ENCODE measurements at places on chromosomes 1 and 21.

DNA sequence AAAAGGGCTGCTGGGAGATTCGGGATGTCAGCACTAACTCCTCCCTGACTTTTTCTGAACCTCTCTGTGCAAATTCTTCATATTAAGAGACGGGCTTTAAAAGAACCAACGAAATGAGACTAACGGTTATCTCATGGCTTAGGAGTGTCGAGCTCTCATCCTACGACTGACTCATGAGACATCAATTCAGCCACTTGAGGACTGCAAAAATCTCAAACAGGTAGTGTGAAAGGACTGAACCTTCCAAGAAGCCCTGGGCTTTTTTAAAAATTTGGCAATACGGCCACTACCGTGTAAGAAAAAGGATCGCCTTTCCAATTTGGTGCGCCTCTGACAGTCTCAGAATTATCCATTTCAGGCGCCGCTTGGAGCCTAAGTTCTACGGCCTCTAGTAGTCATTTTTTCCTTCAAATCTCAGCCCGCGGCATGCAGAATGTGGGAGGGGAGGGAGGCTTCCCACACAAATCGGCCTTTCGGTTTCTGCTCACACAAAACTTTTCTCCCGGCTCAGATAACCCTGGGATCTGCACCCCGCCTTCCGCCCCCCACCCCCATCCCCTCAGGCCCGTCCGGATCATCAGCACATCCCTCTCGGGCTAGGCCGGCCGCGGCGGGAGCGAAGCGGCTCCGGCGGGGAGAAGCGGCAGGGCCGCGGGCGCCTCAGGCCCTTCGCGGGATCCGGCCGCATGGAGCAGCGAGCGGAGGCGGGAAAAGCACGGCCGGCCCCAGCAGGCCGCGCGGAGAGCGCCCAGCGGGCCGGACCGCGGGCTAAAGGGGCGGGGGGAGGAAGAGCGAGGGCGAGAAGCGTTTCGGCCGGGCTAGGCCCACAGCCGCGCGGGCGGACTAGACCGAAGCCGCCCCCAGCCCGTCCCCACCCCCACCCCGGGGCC is 618 bp downstream of the HNRNPR start:
- ATAC-seq, result peak; percentile 18

- ATAC-seq, result no peak
Measured at GRCh38 chr1:226523646-226524406, 24.7 kb upstream of the STUM start.

DNA sequence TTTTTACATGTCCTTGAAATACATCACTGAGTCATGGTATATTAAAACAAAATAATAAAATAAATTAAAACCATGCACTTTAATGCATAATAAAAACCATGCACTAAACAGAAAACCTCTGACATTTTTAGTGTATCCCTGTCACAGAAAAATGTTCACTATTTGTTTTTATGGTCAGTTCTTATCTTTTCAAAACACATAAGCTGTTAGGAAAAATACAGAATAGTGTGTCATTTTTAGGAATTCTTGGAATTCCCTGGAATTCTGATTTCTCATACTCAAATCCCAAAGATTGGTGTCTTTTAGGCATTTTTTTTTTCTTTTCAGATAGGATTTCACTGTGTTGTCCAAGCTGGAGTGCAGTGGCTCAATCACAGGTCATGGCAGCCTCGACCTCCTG is 25.1 kb upstream of the TINAGL1 start:
- 0 out of 3 replicates have a peak, but pooled peaks have one; percentile 19 for ATAC-seq

DNA sequence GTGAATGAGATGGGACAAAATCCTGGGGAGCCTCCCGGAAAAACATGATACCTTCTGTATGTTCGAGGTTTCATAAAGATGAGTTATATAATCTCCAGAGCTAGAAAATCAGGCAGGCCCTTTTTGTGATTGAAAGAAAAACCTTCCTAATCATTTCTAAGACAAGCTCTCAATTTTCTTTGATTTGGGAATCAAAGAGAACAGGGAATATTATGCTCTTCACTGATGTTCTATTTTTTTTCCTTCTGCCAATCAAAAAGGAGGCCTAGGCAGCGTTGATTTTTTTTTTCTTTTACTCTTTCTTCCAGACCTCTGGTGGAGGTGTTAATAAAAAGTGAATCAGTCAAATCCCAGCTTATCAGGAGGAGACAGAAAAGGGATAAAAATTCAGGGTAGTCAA is 34.5 kb downstream of the DIRAS3 start:
- ATAC-seq, result no peak

- ATAC-seq, result no peak
Measured at GRCh38 chr1:28926629-28927265, 12.4 kb downstream of the EPB41 start.

GRCh38 chr1:31984419-31985347 is 29.0 kb upstream of the KHDRBS1 start:
- peak; percentile 84 for ATAC-seq

GRCh38 chr1:104082221-104082620 is 332.5 kb downstream of the AMY1C start:
- no peak for ATAC-seq

- ATAC-seq, result no peak
Measured at GRCh38 chr1:40929155-40929554, 50.3 kb upstream of the CTPS1 start.

DNA sequence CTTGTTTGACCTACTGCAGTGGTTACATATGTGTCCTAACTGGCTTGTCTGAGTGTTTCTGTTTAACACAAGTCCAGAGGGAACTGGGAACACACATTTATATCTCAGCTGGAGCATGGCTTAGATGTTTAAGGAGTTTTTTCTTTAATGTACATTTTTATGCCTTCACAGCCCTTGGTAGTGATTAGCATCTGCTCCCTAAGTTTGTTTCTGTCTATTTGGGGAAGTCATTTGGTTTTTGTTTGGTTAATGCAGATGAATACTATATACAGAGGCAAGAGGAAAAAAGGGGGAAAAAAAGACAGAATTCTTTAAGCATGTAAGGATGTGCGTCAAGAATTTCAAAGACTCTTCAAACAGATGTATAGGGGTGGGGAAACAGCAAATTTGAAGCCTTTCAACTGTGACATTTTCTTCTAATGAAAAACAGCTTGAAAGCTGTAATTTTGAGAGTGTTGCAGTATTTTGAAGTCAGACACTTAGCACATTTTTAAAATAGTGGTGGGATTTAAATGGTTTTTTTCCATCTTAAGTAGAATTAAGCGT is 15.4 kb downstream of the MACO1 start:
- ATAC-seq, result no peak

- ATAC-seq, result no peak
Measured at GRCh38 chr1:8390707-8391106, 72.8 kb downstream of the SLC45A1 start.

DNA sequence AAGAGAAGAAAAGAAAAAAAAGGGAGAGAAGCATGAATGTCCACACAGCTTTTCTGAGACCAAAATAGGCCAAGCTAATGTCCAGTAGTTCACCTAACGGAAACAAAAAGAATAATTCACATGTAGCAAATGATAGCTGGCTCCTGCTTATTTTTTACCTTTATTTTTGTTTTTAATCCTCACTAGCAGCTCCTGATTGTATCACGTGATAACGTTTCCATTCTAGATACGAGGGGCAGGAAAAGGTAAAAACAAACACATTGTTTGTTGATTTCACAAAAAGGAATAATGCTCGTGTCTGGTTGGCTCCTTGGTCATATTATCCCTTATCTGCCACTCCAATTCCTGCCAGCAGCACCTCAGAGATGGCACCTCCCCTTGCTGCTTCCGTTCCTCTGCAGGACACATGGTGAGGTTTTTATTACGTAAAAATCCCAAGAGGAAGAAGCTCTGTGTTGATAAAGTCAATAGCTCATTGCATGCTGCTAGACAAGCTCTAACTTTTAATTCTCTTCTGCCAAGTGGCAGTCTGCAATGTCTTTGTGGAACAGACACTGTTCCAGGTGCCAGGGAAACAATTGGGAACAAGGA is 201.7 kb downstream of the CRB1 start:
- ATAC-seq, result no peak

DNA sequence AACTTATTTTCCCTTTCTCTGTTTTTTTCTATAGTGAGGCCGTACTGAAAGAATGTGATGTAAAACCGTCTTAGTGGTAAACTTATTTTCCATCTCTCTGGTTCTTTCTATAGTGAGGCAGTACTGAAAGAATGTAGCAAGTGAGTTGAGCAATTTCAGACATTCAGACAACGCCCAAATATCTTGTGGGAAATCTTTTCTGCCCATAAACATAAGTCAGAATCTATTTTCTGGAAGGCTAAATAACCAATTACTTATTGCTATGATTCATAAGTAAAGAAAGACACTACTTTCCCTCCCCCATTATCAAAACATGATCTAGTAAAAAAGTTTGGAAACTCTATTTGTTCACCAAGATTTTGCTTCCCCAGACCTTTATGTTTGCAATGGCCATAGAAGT is 18.8 kb upstream of the SCCPDH start:
- peak; percentile 95 for ATAC-seq

GRCh38 chr1:43622471-43622870 is 27.5 kb upstream of the KDM4A start:
- no peak for ATAC-seq

DNA sequence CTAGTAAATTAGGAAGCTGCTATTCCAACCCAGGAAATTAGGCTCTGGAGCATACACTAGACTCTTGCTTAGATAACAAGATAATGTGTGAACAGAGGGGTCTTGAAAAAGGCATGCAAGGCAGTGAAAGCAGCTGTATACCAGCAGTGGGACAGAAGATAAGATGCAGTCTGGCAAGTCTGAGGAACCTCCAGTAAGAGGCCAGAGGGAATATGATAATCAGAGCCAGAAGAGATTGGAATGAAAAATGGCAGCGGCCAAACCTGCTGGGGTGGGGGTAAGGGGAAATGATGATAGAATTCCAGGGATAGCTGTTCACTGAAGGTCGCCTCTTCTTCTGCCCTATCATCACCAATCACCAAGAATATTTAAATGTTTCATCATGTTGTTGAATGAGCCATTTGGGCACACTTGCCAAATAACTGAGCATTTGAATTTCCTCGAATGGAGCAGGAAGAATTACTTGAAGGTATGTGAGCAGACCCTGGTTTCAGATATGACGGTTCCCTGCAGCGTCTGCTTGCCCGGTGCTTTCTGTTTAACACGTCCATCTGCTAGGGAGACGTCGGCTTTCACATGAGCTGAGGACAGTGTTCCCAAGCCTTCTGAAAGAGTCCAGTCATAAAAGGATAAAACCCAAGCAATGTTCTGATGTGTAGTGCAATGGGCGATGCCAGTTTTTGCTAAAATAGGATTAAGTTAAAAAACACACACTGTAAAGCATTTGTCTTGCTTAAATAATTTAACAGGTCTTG is 173.3 kb downstream of the RWDD3 start:
- ATAC-seq, result no peak

GRCh38 chr1:78289603-78290002 is 201.2 kb upstream of the PTGFR start:
- ATAC-seq, result no peak

- ATAC-seq, result no peak
Measured at GRCh38 chr1:82646336-82646735, 845.6 kb downstream of the ADGRL2 start.

- ATAC-seq, result no peak
Measured at GRCh38 chr1:83075107-83075506, 923.8 kb downstream of the TTLL7 start.

DNA sequence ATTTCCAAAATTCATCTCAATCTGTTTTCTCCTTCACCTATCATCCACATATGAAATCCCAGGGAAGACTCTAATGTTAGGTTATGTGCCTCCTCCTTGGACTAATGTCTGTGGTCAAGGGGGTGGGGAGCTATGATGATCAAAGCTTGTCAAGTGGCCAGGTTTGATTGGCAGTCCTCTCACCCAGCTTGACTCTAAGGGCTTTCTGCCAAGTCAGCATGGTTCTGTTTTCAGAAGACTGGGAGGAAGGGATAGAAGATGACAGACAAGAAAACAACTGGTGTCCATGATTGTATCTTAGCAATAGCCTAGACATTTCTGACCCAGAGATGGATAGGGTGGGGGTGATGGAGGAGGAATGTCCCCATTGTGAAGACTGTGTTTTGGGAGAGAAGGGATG is 9.1 kb upstream of the THEM5 start:
- no peak for ATAC-seq

GRCh38 chr1:63320022-63320721 is 2.2 kb upstream of the FOXD3 start:
- ATAC-seq, result peak; percentile 19

- no peak for ATAC-seq
Measured at GRCh38 chr21:42112238-42112637, 41.1 kb downstream of the UMODL1 start.

DNA sequence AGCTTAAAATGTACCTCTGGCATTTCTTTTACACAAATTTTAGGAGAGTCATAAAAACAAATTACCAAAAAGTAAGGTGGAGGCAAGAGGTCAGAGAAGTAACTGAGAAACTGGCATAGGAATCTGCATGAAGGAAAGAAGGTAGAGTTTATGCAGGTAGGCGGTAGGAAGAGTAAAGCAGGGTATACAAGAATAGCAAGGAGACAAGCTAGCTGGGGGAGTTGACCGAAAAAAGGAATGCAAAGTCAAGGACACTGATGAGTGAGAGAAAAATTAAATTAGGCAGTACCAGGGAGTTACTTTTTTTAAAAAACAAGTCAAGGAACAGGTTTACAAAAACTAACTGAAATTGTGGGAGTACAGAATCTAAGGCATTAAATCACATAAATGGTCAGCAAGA is 56.0 kb downstream of the FOXJ3 start:
- ATAC-seq, result no peak

DNA sequence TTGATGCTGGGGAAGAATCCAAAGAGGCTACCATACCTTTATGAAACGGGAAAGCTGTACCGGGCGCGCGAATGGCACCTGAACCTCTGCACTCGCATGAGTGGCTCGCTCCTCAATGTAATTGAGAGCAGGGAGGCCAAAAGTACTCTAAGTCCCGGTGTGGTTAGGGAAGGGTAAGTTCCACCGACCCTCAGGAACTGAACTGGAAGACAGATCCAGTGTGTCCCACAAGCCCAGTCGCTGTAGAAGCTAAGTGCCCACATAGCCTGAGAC is 1.0 kb downstream of the GATAD2B start:
- peak; percentile 0 for ATAC-seq

DNA sequence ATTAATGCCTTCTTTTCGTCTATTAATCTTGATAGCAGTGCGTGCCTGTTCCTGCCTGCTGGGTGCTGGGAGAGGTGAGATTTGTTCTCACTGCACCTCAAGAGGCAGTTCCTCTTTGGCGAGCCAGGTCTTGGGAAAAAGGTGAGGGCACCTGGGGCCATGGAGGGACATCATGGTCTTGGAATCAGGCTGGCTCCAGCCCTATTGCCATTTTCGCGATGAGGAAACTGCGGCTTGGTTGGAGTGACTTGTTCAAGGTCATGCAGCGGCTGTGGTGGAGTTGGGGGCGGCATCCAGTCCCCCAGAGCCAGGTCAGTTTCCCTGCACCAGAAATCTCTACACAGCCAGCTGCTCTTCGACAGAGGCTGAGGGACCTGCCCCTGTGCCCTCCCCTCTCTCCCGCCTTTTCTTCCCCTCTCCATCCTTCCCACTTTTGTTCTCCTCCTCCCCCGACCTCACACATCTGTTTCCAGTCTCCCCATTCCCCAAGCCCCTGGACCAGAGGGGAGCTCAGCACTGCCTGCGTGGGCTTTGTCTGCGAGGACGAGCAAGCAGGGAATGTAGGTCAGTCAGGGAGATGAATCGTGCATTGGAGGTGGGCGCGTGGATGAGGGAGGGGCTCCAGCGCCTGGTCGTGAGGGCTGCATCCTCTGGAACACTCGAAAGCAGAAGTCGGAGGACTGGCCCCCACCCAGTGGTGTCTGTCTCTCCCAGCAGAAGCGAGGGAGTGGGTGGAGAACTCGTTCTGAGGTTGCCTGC is 135.1 kb downstream of the ACTL8 start:
- no peak for ATAC-seq
